ENCODE measurements at places on chromosomes 4 and X.

DNA sequence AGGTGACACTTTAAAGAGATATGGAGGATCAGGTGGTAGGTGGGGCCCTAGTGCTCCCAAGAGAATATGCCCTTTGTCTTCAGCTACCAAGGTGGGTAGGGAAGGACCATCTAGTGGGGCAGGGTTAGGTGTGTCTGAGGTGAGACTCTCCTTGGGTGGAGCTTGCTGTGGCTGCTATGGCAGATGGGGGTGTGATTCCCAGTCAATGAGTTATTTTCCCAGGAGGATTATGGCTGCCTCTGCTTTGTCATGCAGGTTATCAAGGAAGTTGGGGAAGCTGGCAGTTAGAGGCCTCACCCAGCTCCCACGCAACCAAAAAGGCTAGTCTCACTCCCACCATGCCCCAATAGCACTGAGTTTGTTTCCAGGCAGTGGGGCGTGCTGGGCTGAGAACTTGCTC is 18.0 kb upstream of the SPIN2A start:
- no peak for DNase-seq

GRCh38 chr4:18127030-18127429 is 105.5 kb upstream of the LCORL start:
- no peak for DNase-seq

GRCh38 chr4:111595456-111595855 is 549.8 kb upstream of the FAM241A start:
- DNase-seq: no peak

DNA sequence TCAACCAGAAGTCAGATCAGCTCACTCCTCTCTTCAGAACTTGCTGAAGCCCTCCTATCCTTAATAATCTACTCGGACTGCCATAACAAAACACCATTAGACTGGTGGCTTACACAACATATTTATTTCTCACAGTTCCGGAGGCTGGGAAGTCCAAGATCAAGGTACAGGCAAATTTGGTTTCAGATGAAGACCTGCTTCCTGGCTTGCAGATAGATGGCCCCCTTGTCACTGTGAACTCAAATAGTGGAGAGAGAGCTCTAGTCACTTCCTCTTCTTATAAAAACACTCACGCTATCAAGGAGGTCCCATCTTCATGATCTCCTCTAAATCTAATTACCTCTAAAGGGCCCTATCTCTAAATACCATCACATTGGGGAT is 125.1 kb downstream of the CAMK2D start:
- DNase-seq: peak; percentile 40

DNA sequence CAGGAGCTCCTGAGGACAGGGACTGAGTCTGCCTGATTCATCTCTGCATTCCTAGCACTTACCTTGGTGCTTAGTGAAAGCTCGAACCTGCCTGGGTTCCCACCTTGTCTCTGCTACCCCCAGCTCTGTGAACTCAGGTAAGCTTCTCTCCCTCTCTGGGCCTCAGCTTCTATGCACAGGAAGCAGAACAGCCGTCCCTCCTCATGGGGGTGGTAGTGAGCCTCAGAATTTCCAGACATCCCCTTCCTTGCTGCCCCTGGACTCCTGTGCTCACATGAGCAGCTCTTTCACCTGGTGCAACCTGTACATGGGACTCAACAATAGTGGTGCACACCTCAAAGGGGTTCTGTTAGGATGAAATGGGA is 50.8 kb downstream of the HTRA3 start:
- no peak for DNase-seq

DNA sequence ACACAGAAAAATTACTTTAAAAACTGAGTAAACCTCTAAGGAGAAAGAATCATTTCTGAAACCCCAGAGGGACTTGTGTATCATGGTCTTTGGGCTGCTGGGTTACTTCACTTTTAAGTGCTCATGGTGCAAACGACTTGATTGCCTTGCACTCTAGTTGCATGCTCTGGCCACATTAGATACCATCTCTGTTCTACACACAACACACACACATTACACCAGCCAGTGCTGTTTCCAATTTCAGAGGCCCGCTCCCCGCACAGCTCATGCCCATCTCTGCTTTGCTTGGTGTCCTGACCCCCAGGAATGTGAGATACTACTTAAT is 2.1 kb downstream of the PPP3CA start:
- peak; percentile 8 for DNase-seq

GRCh38 chr4:168757500-168757899 is 252.6 kb downstream of the CBR4 start:
- no peak for DNase-seq

DNA sequence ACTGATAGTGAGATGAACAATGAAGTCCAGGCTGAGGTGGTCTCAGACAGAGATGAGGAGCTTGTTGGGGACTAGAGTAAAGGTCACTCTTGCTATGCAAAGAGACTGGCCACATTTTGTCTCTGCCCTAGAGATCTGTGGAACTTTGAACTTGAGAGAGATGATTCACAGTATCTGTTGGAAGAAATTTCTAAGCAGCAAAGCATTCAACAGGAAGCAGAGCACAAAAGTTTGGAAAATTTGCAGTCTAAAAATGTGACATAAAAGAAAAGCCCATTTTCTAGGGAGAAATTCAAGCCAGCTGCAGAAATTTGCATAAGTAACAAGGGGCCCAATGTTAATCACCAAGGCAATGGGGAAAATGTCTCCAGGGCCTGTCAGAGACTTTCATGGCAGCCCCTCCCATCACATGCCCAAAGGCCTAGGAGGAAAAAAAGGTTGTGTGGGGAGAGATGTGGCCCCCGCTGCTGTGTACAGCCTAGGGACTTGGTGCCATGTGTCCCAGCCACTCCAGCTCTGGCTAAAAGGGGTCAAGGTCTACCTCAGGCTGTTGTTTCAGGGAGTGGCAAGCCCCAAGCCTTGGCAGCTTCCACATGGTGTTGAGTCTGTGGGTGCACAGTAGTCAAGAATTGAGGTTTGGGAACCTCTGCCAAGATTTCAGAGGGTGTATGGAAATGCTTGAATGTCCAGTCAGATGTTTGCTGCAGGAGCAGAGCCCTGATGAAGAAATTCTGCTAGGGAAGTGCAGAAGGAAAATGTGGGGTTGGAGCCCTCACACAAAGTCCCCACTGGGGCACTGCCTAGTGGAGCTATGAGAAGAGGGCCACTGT is 262.8 kb downstream of the DKK2 start:
- no peak for DNase-seq

GRCh38 chr4:3285558-3286334 is 7.1 kb upstream of the RGS12 start:
- no peak for DNase-seq

DNA sequence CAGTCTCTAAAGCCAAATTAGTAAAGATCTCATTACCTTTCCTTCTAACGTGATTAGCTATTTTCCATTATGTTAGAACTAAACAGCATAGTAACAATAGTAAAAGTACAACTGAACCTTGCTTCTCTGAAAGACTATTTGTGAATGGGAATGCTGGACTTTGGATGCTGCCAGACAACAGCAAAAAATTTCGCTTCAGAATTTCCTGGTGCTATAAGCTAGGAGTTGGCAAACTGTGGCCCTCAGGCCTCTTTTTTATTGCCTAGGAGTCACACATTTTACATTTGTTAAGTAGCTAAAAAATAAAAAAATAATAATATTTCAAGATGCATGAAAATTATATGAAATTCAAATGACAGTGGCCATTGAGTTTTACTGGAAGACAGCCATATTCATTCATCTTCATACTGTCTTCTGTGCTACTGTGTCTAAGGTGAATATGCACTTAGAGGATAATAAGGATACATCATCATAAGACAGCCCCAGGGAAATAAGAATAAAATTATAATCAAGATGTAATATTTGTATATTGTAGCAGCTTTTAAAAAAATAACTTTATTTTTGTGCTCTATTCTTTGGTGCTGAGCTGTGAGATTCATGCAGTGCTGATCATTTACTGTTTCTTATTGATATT is 34.6 kb downstream of the RASGEF1B start:
- DNase-seq: no peak

DNA sequence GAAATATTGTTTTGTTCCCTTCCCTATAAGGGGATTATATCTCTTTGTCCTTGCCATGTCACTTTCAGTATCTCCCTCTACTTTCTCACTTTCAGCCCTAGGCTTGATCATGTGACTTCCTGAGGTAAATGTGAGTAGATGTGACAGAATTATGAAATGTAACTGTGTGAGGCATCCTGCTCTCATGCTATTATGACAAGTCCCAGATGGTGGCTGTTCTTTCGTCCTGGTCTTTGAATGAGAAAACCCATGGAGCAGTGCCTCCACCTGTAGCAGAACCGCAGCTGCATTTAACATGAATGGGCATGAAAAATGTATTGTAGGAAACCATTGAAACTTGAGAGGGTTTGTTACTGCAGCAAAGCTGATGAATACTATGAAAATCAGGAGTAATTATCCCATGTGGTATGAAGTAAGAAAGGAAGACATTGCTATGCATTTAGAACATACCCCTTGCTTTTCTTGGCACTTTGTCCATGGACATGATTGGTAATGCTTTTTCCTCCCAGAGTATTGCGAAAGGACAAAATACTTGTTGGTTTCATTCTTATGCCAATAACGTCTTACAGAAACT is 202.2 kb upstream of the GPRIN3 start:
- DNase-seq: peak; percentile 28

GRCh38 chr4:19791422-19792123 is 460.1 kb upstream of the SLIT2 start:
- no peak for DNase-seq

- DNase-seq: no peak
These were observed 10.9 kb downstream of the GPAT3 start for GRCh38 chr4:83546786-83547185.

DNA sequence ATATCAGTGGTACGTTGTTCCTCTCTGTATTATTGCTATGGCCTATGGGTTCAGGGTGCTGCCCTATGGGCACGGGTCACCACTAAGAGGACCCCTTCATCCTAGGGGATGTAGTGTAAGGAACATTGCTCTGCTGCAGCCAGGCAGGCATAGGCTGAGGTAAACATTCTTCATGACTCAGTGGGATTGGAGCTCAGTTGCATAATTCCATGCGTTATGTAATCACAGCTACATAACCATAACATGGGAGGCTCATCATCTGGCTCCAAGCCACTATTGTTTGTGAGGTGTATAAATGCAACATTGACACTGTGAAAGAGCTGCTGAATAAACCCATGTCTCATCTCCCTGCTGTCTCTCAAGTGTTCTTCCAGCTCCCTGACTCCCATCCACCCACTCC is 375.2 kb downstream of the MAGEE1 start:
- no peak for DNase-seq

- DNase-seq: no peak
These were observed 37.4 kb downstream of the FAM53A start for GRCh38 chr4:1646690-1647089.

GRCh38 chr4:108018040-108018883 is 28.6 kb downstream of the HADH start:
- peak; percentile 85 for DNase-seq

DNA sequence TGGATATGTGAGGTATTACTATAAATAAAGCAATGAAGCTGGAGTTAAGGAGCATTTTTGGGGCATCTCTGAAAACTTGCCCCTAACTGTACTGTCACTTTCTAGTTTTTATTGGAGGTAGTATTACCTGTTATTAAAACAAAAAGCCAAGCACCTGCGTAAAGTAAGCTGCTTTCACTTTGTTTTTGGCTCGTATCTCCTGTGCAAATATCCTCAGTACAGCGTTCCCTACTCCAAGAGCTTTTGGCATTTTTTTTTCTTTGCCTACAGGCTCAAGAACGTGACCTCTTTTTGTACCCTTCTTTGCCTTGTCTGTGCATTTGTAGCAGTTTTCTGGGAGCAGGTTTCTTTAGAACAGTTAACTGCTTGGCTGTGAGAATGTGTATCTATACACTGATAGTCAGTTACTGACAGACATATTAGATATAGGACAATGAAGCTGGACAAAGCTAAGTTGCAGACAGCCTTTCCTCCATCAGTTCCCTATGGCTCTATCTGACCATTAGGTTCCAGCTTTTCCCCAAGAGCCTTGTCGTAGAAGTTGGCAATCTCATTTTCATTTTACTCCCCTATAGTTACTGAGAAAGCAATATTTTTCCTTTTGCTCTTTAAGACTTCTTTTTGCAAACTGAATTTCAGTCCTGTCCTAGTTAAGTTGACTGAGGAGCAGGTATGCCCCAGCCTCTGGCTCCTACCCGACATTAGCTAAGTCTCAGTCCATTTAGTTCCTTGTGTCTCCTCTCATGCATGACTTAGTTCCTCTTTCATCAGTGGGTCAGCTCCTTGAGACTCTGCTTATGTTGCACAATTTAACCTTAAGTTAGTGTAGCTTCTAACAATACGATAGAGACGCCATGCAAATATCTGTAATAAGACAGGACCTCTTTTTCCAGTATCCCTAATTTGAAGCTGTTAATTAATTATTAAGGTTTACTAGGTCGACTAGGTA is 71.5 kb upstream of the HPRT1 start:
- no peak for DNase-seq

- DNase-seq: no peak
These were observed 115.8 kb downstream of the HS6ST2 start for GRCh38 chrX:132842460-132843238.

DNA sequence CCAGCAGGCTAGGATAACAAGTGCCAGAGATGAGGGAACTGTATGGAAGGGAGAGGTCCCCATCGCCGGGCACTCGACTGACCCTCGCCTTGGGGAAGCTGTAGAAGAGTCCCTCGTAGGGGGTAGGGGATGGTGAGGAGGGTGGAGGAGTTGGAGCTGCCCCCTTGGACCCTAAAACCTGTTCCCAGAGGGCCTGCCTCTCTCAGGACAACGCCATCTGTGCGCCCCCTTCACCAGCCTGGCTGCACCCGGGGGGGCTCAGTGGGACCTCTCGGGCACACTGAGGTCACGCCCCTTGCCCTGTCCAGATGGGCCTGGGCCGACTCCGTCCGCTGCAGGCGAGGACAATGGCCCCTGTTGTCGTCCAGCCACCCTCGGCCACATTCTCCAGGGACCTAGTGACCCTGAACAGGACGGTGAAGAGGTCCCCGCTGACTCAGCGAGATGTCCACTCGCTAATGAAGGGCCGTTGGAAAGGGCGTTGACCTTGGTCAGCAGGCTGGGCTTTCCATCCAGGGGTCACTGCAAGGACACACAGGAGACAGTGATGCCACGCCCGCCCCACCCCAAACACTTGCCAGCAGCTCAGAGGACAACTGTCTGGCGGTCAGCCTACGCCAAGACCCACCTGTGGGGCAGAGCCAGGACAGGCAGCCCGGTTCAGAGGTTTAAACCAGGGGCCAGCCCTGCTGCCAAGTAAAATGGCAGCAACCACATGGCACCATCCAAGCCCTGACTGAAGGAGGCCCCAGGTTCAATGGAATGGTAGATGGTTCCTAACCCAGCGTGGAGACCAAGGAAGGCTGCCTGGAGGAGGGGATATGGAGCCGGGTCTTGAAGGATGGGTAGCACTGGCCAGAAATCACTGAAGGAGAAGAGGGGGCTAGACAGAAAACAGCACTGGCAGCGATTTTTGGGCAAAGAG is 51.2 kb downstream of the HMX1 start:
- DNase-seq: no peak

Data from CD4-positive, alpha-beta T cell treated with Interleukin-15 for 4 hours (primary cell).